ENCODE measurements at places on chromosomes 1 and 21. TPM values are rescaled to one million over a fixed set of nuclear protein-coding genes. Genes with fewer than 3 reads are reported as not detected.

DNA sequence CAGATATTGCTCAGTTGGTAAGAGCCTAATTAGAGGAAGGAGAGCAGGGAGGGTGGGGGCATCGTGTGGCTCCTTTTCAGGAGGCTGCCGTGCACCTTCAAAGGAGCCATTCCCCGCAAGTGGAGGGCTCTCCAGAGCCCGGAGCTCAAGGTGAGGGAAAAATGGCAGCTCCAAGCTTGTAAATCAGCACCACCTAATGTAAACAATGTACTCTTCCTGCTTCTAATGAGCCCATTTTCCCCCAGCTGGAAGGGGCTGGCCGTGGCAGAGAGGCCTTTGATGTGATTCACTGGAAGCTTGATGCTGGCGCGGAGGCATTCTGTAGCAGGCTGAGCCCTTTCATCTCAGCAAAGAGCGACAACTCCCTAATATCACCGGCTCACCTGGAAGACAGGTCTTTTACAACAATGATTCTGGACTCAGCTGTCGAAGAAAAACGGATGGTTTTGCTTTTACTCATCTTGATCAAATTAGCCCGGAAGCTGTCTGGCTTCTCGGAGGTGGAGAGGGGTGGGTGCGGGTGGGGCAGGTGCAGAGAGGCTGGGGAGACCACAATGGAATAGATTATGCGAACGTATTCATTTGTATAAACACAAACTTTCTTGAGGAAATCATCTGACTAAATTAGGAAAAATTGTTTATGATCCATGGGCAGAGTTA, 112.5 kb downstream of the RRAGC start:
- no peak for DNase-seq

Gene MSH4
- total RNA-seq, result 1.6 TPM

DNA sequence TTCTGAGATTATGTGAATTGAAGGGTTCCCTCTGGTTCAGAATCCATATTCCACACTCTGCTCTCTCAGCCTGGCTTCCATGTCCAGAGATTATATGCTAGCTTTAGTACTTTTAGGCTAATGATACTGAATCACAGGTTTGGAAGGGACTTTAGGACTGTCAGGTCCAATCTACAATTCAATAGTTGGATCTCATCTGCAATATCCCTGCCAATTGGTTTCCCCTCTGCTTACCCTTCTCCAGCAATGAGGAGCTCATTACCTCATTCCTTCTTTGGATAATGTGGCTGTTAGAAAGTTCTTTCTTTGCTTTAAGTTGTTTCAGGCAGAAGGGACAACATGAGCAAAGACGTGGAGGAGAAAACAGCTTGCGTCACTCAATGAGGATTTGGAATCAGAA, 245.3 kb downstream of the PLPP3 start:
- no peak for DNase-seq

DNA sequence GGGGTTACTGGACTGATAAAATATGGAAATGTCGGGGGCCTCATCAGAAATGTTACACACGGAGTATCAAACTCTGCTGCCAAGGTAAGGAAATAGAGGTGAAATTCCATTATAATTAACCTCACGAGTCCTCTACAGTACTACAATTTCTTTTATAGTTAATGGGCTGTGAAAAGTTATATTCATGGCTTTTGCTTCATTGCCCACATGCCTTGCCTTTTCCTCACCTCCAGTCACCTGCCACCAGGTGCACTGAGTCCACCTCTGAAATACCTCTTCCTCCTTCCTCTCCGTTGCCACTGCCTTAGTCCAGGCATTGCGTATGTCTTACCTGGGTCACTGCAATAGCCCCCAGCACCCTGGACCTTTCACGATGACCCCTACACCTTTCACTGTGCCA, 186.9 kb downstream of the VPS13D start:
- no peak for DNase-seq

GRCh38 chr1:180563026-180563827, 4.5 kb downstream of the OVAAL start:
- no peak for DNase-seq
